ENCODE measurements at places on chromosomes 2 and 18.

GRCh38 chr2:890214-890613, 60.4 kb upstream of the SNTG2 start:
- no peak for DNase-seq

DNA sequence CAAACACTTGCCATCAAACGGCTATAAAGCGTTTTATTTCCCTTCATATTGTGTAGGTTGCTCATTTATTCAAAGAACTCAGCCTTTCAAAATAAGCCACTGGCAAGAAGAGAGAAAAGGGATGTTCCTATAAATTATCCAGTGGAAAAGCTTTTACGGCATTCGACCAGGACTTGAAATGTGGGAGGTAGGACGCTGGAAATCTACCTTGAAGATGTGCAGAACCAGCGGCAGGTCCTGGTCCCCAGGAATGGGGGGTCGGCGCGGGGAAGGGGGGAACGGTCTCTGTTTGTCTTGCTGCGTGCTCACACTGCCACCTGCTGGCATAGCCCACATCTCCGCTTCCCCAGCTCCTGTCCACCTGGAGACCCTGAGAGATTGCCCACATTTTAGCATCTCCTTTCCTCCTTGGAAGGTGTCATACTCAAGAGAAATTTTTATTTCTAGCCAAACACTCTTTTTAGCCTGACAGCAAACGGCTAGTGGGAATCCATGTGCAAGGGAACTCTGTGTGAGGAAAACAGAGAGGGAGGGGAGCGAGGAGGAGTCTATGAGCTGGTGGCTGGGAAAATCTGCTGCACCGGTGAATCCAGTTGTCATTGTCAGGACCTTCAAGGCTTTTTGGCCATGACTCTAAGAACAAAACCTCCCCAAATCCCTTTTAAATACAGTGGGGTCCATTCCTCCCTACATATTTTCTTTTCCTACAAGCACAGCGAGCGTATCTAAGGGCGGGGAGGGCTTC, 349.0 kb upstream of the PKDCC start:
- DNase-seq: no peak

- no peak for DNase-seq
Measured at GRCh38 chr2:98713332-98714015, 17.5 kb downstream of the MGAT4A start.

DNA sequence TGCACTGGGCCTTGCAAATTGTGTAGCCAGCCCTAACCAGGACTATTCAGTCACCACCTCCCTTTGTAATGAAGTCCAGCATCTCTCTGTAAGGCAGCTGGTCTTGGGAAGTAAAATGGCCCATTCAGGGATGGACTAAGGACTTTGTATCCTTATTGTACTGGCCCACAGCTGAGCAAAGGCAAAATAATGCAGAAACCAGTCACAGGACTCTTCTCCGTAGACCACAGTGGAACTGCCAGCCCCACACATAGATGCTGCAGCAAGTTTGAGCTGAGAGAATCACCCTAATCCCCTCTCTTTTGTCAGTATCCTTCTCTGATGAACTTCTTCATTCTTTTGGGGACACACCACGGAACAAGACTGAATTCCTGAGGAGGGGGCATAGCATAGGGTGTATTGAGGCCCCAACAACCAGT, 73.6 kb upstream of the RTN4 start:
- no peak for DNase-seq

DNA sequence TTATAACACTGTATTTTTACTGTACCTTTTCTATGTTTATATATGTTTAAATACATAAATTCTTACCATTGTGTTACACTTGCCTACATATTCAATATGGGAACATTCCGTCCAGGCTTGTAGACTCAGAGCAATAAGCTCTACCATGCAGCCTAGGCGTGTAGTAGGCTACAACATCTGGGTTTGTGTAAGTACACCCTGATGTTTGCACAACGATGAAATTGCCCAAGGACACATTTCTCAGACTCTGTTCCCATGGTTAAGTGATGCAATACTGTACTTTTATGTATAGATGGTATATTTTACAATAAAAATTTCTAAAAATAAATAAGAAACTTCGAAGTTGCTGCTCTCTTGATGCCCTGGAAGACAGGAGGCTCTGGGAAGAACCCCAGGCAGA, 38.4 kb downstream of the YPEL5 start:
- no peak for DNase-seq

DNA sequence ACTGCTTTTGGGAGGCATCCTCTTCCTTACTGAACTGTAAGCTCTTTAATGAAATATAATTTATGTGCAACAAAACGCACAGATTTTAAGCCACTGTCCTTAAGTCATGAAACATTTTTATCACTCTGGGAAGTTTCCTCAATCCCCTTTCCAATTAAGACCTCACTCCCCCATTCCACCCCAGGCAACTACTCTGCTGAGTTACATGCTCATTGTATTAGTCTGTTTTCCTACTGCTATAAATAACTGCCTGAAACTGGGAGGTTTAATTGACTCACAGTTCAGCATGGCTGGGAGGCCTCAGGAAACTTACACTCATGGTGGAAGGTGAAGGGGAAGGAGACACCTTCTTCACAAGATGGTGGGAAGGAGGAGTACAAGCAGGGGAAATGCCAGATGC, 46.5 kb upstream of the KCNE4 start:
- no peak for DNase-seq
